ENCODE measurements at places on chromosomes 4 and X. TPM values are rescaled to one million over a fixed set of nuclear protein-coding genes. Genes with fewer than 3 reads are reported as not detected.

The AMER1 gene
- 2.8 TPM for total RNA-seq

The DCUN1D4 gene
- 50.2 TPM for total RNA-seq

The NPNT gene
- 15.8 TPM for total RNA-seq

The NDNF gene
- 0.22 TPM for total RNA-seq

The ANXA10 gene
- 15.1 TPM for total RNA-seq

DNA sequence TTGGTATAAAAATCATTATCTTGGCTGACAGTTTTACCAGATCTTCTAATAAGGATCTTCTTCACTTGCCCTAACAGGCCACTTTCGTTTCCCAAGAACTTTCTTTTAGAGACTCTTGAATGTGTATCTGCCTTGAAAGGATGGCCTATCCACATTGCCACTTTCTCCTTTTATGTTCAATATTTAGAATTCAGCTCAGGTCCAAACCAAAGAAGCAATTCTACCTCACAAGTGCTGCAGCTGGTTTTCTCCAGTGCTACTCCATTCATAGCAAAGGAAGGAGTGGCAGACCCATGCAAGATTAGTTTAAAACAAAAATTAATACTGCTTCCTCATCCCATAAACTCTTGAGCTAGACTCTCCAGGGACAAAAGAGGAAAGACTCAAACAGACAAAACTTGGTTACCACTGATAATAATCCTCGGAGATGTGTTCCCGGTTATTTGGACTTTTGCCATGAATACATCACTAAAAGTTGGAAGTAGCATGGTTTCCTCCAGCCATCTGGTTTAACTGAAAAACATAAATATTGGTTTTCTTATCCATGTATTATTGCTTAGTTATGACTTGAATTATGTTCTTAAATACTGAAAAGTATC, 401.8 kb downstream of the PABPC4L start:
- no peak overlapping the region for H3K4me3 ChIP-seq
- no peaks in the 10 kb centered on the region for H3K36me3 ChIP-seq
- no peaks in the 10 kb centered on the region for H3K4me1 ChIP-seq
- no peak for DNase-seq
- H3K27ac ChIP-seq: no peak overlapping the region

DNA sequence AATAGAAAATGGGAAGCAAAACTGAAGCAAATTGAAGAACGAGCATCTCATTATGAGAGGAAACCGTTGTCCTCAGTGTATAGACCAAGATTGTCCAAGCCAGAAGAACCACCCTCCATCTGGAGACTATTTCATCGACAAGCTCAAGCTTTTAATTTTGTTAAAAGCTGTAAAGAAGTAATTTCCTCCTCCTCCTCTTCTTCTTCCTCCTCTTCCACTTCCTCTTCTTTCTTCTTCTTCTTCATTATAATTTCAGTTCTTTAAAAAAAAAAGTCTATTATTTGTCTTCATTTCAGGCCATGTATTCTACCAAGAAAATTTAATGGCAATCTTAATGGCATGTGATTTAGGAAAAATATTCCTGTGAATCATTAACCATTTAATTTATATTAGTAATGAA, 7.6 kb downstream of the PRIMPOL start:
- no peak overlapping the region for H3K4me3 ChIP-seq
- no peaks in the 10 kb centered on the region for H3K36me3 ChIP-seq
- H3K4me1 ChIP-seq: no peaks in the 10 kb centered on the region
- H3K27ac ChIP-seq: no peak overlapping the region
- no peaks in the 10 kb centered on the region for H3K27me3 ChIP-seq

DNA sequence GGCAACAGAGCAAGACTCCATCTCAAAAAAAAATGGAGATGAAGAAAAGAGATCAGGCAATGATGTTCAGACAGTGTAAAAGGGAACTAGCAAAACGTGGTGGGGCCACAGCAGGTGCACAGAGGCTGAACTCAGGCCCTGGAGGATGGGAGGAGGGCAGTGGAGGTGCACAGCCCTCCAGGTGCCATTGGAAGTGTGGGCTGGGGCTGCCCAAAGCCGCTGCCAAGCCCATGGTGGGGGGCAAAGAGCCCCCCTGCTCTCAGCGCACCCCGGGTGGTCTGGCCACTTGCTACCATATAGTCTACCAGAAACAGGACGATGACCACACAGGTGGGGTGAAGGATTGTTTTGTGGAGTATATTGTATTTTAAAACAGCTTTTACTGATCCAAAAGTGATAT, 7.1 kb downstream of the TMEM271 start:
- H3K27me3 ChIP-seq: no peaks in the 10 kb centered on the region
- no peak for DNase-seq
- H3K4me1 ChIP-seq: no peaks in the 10 kb centered on the region
- no peak overlapping the region for H3K27ac ChIP-seq

DNA sequence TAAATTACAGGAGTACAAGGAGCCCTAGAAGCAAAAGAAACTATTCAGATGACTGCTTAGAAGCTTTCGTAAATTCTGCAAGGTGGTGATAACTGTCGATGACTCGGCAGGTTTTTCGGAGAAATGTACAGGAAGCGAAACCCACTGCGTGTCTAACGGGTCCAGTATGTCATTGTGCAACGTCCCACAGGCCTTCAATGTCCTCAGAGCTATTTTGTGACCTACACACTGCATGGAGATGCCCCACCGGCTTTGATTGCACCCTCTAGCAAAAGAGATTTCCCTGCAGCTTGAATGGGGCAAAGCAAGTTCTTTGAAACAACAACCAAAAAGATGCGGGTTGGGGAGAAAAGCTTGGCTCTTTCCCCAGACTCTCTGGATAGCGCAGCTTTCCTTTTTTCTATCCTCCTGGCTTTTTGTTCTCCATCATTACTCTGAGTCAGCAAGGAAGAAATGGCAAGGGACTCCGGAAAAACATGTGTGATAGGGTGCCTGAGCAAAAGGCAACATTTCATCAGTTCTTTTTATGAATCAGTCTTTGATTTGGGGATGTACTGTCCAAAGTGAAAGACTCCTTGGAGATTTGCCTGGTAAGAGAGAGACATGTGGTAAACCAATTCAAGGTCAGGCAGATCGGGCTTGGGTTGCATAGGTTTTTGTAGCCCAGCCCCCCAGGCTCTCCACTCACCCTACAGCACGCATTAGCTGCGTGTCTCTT, 112.0 kb upstream of the TBL1X start:
- DNase-seq: no peak
- H3K36me3 ChIP-seq: no peaks in the 10 kb centered on the region

- DNase-seq: no peak
- no peaks in the 10 kb centered on the region for H3K4me1 ChIP-seq
- no peaks in the 10 kb centered on the region for H3K27me3 ChIP-seq
- H3K36me3 ChIP-seq: no peaks in the 10 kb centered on the region
- H3K27ac ChIP-seq: no peak overlapping the region
- no peak overlapping the region for H3K4me3 ChIP-seq
Observed at GRCh38 chrX:24918715-24919114, 97.0 kb downstream of the ARX start.

GRCh38 chr4:26369581-26369980, 48.8 kb downstream of the RBPJ start:
- DNase-seq: no peak

DNA sequence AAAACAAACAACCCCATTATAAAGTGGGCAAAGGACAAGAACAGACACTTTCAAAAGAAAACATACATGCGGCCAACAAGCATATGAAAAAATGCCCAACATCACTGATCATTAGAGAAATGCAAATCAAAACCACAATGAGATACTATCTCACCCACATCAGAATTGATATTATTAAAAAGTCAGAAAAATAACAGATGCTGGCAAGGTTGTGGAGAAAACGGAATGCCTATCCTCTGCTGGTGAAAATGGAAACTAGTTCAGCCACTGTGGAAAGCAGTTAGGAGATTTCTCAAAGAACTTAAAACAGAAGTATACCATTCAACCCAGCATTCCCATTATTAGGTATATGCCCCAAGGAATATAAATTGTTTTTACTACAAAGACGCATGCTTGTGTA, 112.5 kb downstream of the JADE1 start:
- no peak overlapping the region for H3K4me3 ChIP-seq

DNA sequence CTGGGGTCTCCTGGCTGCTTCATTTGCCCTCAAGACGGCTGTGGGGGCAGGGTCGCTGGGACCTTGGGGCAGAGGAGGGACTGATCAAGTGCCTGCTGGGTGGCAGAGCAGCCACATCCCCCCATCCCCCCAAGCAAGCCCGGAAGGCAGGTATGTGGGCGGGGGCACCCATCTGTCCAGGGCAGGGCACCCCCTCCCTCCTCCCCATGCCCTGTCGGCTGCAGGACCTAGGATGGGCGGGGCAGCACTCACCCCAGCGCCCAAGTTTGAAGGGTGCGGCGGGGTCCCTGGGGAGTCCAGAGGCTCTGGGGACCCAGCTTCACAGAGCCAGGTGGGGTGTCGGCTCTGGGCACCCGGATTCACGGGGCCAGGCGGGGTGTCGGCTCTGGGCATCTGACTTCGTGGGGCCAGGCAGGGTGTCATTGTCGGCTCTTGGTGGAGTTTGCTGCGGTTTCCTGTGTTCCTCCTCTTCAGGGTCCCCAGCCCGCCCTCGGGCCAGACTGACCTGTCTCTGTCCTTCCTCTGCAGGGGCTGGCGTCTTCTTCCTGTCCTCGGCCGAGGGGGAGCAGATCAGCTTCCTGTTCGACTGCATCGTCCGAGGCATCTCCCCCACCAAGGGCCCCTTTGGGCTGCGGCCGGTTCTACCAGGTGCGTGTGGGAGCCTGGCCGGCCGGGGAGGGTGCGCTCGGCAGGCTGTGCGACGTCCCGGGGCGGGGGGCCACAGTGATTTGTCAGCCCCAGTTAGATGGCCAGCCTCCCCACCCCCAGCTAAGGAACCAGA, 22.1 kb downstream of the DOK7 start:
- H3K4me3 ChIP-seq: peak overlapping the region; percentile 26
- H3K36me3 ChIP-seq: no peaks in the 10 kb centered on the region
- H3K27me3 ChIP-seq: no peaks in the 10 kb centered on the region

- H3K27ac ChIP-seq: no peak overlapping the region
- H3K36me3 ChIP-seq: no peaks in the 10 kb centered on the region
- no peaks in the 10 kb centered on the region for H3K27me3 ChIP-seq
- no peak for DNase-seq
- H3K4me3 ChIP-seq: no peak overlapping the region
Observed at GRCh38 chrX:53163436-53163835, 61.6 kb downstream of the KDM5C start.

GRCh38 chrX:111411557-111411956, 435 bp downstream of the DCX start:
- no peaks in the 10 kb centered on the region for H3K27me3 ChIP-seq
- H3K4me1 ChIP-seq: no peaks in the 10 kb centered on the region
- DNase-seq: no peak
- no peaks in the 10 kb centered on the region for H3K36me3 ChIP-seq
- H3K4me3 ChIP-seq: no peak overlapping the region
- no peak overlapping the region for H3K27ac ChIP-seq

DNA sequence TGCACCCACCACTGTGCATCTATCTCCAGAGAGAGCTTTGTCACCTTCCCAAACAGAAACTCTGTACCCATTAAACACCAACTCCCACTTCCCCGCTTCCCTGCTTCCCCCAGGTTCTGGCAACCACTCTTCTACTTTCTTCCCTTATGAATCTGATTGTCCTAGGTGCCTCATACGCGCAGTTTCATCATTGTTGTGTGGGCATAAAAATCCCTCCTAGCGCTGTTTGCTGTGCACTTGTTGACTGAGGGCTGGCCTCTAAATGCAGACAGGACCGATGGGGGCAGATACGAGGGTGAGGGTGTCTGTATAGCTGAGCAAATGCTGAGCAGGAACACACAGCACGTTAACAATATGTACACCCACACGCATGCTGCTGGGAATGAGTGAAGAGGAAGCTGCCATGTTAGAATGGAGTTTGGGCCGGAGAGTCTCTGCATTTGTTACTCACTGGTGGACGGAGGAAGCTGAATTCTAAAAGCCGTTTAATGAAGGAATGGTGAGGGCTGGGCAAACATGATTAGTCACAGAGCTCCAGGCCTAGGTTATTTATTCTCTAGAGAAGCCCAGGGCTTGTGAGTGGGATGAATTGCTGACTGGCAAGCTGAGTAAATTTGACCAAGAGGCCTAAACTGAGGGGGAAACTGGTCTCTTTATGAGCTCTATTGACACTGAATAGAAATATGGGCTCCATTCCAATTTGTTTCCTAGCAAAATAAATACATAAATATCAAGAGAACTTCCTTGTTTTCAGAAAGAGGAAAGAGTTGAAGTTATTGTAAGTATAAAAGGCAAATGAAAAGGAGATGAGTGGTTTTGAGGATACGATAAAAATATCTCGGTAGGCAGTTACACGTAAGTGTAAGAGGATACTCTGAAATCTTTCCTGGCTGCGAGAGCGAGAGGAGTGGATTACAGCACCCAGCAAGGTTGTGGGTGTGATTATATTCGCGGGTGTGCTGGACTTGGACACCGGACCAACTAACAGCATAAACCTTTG, 95.9 kb upstream of the RPS6KA3 start:
- H3K27me3 ChIP-seq: no peaks in the 10 kb centered on the region
- no peaks in the 10 kb centered on the region for H3K36me3 ChIP-seq
- H3K27ac ChIP-seq: no peak overlapping the region
- DNase-seq: no peak
- no peaks in the 10 kb centered on the region for H3K4me1 ChIP-seq

- peaks cover 18% of the 10 kb centered on the region for H3K4me1 ChIP-seq
- H3K36me3 ChIP-seq: no peaks in the 10 kb centered on the region
- no peak for DNase-seq
- H3K27ac ChIP-seq: no peak overlapping the region
- H3K27me3 ChIP-seq: no peaks in the 10 kb centered on the region
- no peak overlapping the region for H3K4me3 ChIP-seq
Observed at GRCh38 chr4:145815626-145816025, 123.0 kb downstream of the ZNF827 start.

DNA sequence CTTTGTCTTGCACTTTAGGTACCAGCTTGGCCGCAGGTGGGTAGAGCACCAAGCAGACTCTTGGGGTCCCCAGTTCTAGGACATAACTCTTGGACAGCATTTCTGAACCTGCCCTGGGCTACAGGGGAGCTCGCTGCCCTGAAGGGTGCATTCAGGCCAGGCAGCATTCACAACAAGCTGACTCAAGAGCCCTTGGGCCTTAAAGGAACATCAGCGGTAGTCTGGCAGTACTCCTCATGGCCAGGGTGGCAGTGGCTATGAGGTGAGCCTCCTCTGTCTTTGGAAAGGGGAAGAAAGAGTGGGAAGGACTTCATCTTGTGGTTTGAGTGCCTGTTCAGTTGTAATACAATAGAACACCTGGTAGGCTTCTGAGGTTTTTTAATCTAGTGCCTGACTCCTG, 24.8 kb upstream of the SMARCA5 start:
- H3K4me1 ChIP-seq: no peaks in the 10 kb centered on the region
- no peak for DNase-seq
- H3K27ac ChIP-seq: no peak overlapping the region
- H3K36me3 ChIP-seq: no peaks in the 10 kb centered on the region
- no peaks in the 10 kb centered on the region for H3K27me3 ChIP-seq

- H3K36me3 ChIP-seq: no peaks in the 10 kb centered on the region
- no peaks in the 10 kb centered on the region for H3K27me3 ChIP-seq
- H3K4me3 ChIP-seq: no peak overlapping the region
- no peak overlapping the region for H3K27ac ChIP-seq
- H3K4me1 ChIP-seq: peaks cover 19% of the 10 kb centered on the region
Observed at GRCh38 chr4:151809716-151810115, 48.9 kb upstream of the GATB start.

- H3K27ac ChIP-seq: no peak overlapping the region
- no peaks in the 10 kb centered on the region for H3K36me3 ChIP-seq
- DNase-seq: no peak
- H3K4me3 ChIP-seq: no peak overlapping the region
- no peaks in the 10 kb centered on the region for H3K4me1 ChIP-seq
- H3K27me3 ChIP-seq: no peaks in the 10 kb centered on the region
Observed at GRCh38 chr4:41432881-41433280, 105.1 kb upstream of the LIMCH1 start.

GRCh38 chr4:88045021-88045420, 37.6 kb downstream of the PKD2 start:
- no peaks in the 10 kb centered on the region for H3K4me1 ChIP-seq
- no peak for DNase-seq
- H3K36me3 ChIP-seq: peaks cover 7% of the 10 kb centered on the region
- H3K27ac ChIP-seq: no peak overlapping the region

All from HCT116 (cell line).